ENCODE measurements at places on chromosomes 5 and 9. TPM values are rescaled to one million over a fixed set of nuclear protein-coding genes. Genes with fewer than 3 reads are reported as not detected.

PCDHGA6 gene
- 4.8 TPM for total RNA-seq

C9 gene
- under 0.01 TPM for total RNA-seq

WDR55 gene
- 25.2 TPM for total RNA-seq

RACK1 gene
- total RNA-seq = 6,091 TPM

ABCA1 gene
- total RNA-seq = 75.2 TPM

SLC36A3 gene
- not detected for total RNA-seq

SPINK13 gene
- not detected for total RNA-seq

PCDHB9 gene
- total RNA-seq = 0.99 TPM

TSSK1B gene
- total RNA-seq = 0.50 TPM

QSOX2 gene
- 7.8 TPM for total RNA-seq

LRRC19 gene
- not detected for total RNA-seq

NDUFS6 gene
- total RNA-seq = 31.8 TPM

PPP3R2 gene
- not detected for total RNA-seq

PCDHGA3 gene
- total RNA-seq = 1.5 TPM

FBP2 gene
- total RNA-seq = not detected

CORO2A gene
- under 0.01 TPM for total RNA-seq

GRXCR2 gene
- total RNA-seq = not detected

LCN6 gene
- not detected for total RNA-seq

LCN1 gene
- not detected for total RNA-seq
